ENCODE measurements at places on chromosomes 13 and 19.

- no peak for DNase-seq
Observed at GRCh38 chr19:5156231-5156986, 184.2 kb downstream of the PTPRS start.

DNA sequence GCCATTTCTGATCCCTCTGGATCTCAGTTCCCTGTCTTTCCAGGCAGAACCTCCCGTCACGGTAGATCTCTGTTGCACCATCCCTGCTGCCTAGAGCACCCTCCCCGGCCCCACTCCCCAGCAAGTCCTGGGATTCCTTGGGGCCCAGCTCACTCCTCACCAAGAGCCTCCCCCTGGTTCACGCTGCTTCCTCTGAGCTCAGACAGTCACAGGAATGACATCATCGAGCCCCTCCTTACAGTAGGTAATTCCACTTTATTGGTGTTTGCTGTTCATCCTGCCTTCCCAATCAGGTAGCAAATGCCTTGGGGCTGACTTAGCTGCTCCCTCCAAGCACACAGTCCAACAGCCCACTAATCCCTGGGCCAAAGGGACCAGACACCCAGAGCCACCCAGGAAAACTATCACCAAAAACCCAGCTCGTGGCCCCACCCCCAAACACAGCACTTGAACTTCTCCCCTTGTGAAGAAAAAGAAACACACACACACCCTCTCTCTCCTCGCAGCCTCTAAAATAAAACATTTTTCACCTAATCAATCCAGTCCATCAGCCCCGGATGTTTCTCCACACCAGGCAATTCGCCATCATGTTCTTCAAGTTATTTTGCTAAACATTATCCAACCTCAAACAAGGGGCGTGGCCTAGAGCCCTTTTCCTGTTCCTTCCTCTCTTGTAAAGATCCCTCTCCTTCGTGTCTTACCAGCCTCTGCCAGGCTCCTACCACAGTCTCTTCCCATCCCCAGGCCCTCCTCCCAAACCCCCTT, 2.5 kb downstream of the NAPA start:
- DNase-seq: no peak

GRCh38 chr19:9883764-9884163, 48.6 kb downstream of the PIN1 start:
- no peak for DNase-seq

DNA sequence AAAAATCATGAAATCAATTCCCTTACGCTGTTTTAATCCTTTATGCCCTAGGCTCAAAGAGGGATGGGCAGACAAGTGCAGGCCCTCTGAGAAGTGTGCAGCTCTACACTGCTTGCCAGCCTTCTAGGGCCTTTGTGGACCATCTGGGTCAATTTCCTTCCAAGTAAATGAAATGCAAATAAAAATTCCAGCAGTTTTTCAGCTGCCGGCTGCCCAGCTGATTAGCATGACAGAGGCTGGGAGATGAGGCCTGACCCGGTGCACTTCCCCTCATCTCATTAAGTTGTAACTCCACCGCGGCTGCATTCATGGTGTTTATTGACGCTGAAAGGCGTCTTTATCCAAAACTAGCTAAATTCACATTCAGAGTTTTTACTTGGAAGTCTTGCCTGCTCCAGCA, 47.5 kb upstream of the GSX1 start:
- DNase-seq: no peak

GRCh38 chr19:48969276-48970138, 4.4 kb downstream of the FTL start:
- DNase-seq: no peak

DNA sequence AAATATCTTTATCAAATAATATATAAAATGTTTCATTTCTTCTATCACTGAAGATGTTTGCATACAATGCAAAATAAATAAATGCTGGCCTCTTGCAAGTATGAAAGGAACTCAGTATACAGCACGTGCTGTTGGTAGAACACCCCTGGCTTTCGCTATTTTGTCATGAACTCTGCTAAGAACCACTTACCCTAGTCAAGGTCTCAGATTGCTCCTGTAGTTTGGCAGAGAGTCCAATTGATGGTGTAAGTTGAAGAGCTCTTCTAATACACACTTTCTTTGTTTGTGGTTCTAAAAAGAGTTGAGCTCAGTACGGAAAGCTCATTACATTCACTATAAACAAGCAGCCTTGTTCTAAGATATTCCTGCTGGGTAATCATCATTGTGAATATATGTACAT, 1258.9 kb downstream of the EFNB2 start:
- no peak for DNase-seq

DNA sequence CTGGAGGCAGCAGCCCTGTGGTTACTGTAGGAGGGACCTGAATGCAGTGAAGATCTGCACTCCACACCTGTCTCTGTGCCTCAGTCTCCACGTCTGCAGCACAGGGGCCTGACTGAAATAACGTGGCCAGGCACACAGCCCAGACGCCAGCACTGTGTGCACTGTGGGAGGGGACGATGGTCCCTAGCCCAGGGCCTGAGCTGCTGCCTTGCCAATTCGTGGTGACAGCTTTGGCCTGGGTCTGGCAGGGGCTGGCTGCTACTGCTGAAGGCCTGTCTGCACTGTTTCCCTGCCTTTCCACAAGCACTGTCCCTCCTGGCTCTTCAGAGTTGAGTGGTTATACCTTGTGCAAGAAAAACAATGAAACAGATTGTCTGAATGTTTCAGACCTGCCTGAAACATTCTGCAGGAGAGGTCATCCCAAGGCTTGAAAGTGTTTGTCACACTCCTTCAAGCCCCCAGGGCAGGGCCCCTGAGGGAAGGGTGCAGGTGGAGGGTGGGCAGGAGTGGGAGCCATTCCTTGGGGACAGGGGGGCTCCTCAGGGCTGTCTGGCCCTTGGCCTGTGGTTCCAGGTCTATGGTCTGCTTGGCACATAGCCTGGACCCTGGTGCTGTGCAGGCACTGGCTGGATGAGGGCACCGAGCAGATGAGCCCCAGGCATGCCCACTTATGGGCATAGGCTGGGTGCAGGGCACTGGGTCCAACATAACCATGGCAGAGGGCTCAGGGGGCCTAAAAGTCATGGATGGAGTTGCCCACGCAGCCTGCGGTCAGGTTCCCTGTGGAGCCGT, 38.7 kb upstream of the LDLR start:
- no peak for DNase-seq

GRCh38 chr19:4844348-4845179, 13.1 kb upstream of the TICAM1 start:
- DNase-seq: no peak

DNA sequence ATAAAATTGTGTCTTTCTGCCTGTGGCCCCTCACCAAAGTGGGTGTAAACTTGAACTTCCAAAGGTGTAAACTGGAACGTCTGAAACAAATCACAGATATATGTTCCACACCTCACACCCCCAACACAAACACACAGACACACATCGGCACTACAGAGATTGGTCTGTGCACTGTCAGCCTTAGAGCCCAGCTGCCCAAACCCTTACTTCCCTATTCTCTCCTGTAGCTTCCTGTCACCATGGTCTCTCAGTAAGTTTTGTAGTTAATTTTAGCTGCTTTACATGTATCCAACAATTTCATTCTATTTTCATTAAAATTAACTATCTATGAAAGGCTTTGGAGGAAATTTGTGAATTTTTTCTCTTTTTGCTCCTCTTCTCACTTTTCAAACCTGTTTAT, 5.4 kb downstream of the TM9SF2 start:
- DNase-seq: no peak

- DNase-seq: no peak
Observed at GRCh38 chr19:2765376-2765775, 17.7 kb downstream of the SGTA start.

DNA sequence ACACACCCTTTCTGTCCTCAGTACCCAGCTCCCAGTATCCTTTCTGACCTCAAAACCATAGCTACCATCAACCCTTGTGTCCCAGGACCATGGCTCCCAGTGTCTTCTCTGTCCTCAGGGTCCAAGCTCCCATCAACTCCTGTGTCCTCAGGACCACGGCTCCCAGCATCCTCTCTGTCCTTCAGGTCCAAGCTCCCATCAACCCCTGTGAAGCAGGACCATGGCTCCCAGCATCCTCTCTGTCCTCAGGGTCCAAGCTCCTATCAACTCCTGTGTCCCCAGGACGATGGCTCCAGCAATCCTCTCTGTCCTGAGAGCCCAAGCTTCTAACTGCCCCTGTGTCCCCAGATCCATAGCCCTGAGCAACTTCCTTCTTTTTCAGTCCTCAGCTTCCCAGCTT, 1.7 kb upstream of the CADM4 start:
- DNase-seq: no peak

DNA sequence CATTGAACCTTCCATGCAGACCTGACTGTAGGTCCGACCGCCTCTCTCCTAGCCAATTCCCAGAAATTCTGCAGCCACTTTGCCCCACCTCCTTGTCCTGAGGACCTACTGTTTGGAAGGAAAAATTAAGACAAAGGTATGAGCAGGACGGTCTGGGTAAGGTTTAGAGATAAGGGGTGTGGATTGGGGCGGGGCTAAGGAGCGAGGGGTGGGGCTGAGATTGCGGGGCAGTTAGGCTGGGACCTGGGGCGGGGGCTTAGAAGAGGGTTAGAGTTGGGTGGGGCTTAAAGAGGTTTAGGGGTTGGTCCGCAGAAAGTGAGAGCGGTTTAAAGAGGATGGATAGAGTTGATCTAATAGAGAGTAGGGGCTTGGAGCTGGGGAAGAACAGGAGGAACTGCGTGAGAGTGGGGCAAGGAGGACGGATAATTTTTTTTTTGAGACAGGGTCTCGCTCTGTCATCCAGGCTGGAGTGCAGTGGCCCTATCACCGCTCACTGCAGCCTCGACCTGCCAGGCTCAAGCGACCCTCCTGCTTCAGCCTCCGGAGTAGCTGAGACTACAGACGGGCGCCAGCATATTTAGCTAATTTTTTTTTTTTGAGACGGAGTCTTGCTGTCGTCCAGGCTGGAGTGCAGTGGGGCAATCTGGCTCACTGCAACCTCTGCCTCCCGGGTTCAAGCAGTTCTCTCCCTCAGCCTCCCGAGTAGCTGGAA, 1.7 kb upstream of the ZNF865 start:
- no peak for DNase-seq

GRCh38 chr13:34155931-34156607, 338.1 kb downstream of the RFC3 start:
- DNase-seq: no peak

All from T1000 (cell line).